Activated CD4-positive, CD25-positive, alpha-beta regulatory T cell (primary cell): ENCODE measurements at places on chromosomes 5 and 9.

DNA sequence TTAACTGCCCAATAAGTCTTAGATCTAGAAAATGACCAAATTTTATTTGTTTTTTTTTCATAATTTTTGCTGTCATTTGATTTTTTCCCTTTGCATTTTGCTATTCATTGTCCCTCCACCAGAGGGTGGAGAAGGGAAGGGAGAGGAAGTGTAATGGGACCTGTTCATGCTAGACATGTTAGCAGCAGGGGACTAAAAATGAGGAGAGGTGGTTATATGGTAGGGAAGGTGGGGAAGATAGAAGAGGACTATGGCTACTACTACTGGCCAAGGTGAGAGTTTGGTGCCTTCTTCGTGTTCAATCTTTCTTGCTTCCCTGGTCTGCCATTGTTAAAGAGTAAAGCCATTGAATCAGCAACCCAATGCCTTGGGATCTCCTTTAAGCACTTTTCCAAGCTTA, 6.4 kb downstream of the GRIA1 start:
- DNase-seq = no peak

DNA sequence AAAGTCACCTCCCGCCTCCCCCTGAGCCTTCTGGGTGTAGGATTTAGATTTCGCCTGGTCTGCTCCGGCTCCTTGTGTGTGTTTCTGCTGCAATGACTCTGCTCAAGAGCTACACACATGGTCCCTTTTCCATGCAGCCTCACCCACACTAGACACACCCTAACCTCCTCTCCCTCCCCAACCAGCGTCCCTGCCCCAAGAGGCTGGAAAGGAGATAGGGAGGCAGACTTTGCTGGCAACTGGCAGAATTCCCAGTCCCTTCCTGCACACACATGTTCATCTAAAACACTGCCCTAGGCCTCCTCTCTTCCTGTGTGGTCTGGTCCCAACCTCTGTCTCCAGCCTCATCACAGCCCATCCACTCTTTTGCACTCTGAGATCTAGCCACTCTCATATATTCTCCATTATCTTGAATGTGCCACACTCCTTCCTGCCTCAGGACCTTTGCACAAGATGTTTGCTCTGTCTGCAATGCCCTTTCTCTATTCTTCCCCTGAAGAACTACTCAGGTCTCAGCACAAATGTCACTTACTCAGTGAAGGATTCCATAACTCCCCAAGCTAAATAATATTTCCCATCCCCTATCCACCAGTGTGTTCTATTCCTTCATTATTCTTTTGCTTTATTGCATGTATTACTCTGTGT, 253.8 kb downstream of the CDK5RAP2 start:
- DNase-seq = no peak

GRCh38 chr5:125835293-125836172, 587.7 kb upstream of the GRAMD2B start:
- no peak for DNase-seq

DNA sequence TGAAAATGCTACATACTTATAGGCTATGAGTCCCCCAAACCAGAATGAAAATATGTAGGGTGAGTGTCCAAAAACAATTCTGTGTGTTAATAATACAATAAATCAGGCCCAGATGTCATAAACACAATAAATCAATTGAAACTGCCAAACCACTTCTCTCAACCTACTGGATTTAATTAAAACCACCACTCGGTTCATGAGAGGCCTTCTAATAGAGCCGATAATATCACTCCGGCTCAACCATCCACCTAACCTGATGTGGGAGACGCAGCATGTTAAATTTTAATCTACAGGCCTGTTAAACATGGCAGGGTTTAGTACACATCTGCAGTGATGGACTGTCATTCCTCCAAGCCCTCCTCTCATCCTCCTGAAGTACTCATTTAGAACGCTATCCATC, 734.5 kb upstream of the ZNF608 start:
- DNase-seq = no peak

GRCh38 chr9:87748881-87749280, 23.0 kb downstream of the CTSL start:
- no peak for DNase-seq

DNA sequence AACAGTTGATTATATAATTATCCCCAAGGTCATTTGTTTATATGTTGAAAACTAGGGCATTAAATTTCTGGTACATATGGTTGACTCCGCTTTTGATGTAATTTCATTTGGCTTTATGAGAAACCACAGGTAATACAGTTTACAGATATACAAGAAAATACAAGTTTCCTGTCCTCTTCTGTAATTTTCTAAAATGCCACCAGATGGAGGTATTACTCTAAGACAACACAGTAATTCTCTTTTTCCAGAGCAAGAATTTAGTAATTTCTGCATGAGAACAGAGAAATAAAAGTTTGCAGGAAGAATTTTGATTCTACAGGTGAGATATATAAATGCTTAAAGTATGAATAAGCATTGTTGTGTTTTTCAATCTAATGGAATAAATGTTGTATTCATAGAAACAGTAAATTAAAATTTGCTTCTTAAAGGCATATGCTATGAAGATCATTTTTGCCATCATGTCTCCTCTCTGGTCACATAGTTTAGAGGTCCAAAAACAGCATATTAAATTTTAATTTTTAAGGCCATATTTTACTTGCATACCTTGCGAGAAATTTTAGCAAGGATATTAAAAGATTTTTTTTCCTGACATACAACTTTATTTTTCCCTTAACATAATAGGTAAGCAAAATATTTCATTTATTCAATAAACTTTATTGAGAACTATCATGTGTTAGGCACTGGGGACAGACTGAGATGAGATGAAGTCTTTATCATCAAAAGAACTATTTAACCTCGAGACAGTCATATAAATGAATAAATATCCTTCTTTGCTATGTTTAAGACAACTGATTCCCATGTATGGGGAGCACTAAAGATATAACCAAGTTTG, 22.7 kb downstream of the CHD1 start:
- DNase-seq = no peak

DNA sequence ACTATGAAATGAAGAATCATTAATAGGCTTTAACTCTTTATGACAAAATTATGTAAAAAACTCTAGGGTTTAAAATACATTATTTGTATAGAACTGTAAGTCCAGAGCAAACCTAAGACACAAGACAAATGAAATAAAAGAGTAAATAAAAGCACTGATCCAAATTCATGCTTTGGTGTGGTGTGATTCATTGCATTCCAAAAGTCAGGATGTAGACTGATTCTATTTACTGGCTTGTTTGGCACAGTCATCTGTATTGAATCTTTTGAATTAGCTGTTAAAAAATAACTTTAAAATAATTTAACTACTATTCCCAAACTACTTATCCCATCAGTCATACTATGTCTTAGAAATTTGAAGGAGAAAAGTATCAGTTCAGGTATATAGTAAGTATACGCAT, 31.1 kb downstream of the IL4 start:
- no peak for DNase-seq

- no peak for DNase-seq
Measured at GRCh38 chr5:177448244-177448950, 1.8 kb downstream of the PRR7 start.

GRCh38 chr9:90259311-90260246, 383.0 kb downstream of the DIRAS2 start:
- no peak for DNase-seq

DNA sequence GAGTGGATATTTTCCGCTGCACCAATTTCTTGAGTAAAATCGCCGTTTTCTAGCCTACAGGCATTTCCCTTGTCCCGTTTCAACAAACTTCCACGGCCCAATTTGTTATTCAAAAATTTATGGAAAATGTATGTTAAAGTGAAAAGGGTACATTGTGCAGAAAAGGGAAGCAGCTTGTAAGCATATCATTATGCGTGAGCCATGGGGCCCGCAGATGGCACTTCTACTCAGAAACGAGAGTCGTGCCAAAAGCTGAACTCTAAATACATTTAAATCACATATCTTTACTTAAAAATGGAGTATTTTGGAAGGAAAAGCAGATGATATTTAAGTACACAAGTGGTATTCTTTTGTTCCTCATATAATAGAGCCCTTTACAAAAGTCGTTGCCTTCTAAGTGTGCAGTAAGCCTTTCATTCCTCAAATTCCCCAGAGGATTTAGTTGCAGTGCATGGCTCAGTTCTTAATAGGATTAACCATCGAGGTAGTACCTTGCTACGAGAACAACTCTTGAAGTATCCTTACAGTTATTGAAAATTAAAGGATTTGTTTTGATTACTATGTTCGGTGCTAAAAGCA, 1227.2 kb upstream of the WWC1 start:
- DNase-seq = no peak

- DNase-seq = no peak
Measured at GRCh38 chr5:146565764-146566367, 49.9 kb upstream of the GPR151 start.

- DNase-seq = no peak
Measured at GRCh38 chr5:89320421-89321277, 437.7 kb upstream of the MEF2C start.

DNA sequence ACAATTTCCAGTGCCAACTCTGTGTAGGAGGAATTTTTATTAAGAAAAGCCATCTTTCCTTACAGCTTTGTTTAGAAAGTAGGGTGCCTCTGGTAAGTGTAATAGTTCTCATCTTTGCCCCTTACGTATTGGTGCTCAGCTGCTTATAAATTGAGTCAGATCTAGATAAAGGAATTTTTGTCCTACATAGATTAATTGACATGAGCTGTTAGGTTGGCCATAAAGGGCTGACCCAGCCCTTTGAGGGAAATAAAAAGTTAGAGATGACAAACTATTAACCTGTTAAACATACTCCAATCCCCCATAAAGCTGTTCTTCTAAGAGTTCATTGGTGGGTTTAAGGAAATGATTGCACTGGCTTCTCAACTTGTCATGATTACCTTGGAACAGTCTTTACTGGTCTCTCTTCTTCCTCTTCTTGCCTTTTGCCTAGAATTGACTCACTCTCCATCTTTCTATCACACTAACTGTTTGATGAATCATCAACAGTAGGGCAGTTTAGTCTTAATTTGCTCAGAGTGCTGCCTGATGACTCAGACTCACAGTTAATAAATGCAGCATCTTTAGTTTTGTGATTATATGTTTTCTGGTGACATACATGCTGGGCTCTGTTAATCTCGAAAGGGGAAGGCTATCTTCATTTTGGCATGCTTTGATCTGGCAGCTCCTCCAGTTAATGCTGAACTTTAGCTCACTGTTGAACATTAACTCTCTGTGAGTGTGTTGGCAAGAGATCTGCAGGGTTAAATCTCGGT, 51.7 kb downstream of the ARHGAP26 start:
- DNase-seq = no peak

GRCh38 chr5:180668835-180669596, 19.6 kb upstream of the FLT4 start:
- DNase-seq = no peak

DNA sequence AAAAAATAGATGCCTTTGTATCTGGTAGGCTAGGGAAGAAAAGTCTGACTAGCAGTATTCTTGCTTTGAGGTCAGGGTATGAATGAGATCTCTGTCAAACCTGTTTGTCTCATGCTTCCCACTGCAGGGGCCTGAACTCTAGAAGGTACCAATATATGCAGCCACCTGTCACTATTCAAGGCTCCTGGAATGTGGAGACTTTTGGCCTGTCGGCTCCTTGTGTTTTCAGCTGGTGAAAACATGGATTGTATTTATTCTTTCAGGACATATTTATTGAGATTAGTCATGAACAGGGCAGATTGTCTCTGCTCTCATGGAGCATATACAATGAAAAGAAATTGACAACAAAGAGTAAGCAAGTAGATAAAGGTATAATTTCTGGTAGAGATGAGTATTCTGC, 255.8 kb downstream of the ARHGAP26 start:
- DNase-seq = no peak

- no peak for DNase-seq
Measured at GRCh38 chr9:35728041-35728971, 3.7 kb downstream of the TLN1 start.

- DNase-seq = no peak
Measured at GRCh38 chr5:1660511-1660910, 136.8 kb upstream of the LPCAT1 start.

DNA sequence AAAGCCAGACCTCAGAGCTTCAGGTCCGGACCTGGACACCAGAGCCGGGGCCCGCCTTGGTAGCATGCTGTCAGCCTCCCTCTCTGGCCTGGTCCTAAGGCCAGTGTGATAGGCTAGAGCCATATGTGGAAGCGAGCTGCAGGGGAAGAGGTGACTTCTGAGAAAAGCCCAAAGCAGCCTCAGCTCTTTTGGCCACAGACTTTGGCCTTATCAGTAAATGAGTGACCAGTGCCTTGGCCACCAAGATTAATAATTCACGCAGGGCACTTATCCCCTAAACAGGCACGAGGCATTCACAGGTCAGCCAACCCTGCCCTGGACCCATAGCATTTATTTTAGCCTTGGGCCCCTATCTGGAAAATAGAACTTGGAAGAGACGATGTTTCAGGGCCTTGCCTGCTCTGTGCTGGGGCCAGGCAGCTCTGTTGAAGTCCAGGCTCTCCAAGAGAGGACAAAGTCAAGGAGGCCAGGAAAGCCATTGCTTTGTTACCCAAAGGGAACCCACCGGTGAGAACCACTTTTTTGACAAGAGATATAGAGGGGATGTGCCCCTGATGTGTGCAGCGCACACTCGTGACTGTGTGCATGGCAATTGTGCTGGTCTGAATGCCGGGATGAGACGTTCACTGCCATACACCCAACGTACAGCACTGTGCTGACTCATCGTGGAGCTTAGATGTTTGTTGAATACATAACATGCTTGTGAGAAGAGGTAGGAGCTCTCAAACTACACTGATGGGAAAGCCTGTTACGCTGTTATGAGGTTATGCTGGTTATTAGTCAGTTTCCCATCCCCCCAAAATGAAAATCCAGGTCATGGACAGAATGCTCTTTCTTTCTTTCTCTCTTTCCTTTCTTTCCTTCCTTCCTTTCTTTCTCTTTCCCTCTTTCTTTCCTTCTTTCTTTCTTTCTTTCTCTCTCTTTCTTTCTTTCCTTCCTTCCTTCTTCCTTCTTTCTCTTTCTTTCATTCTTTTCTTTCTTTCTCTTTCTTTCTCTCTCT, 5.0 kb upstream of the SLC34A1 start:
- DNase-seq = no peak

DNA sequence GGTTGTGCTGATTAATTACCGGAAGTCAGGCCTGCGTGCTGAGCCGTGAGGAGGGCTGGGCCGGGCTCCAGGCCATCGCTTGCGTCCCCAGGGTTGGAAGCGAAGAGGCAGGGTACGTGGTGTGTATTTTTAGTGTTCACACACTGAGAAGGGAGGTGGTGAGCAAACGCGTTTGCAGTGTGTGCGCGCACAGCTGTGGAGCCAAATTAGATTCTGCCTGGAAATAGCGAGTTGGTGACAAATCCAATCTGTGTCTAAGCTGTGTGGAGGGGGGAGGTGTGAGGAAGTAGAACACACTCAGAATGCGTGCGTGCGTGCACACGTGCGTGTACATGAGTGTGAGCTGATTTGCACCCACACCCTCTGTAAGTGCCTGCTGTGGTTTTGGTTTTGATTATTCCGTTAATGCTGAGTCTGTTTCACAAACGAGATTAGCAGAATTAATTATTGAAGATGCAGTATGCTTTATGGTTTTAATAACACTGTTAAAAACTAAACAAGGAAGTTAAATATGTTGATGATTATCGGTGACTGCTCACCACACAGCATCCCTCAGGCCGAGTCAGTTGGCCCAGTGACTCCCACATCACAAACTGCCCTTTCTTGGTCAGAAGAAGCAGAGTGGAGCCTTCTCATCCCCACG, 111.8 kb upstream of the FCN2 start:
- no peak for DNase-seq
